ENCODE measurements at places on chromosomes 5 and 9.

DNA sequence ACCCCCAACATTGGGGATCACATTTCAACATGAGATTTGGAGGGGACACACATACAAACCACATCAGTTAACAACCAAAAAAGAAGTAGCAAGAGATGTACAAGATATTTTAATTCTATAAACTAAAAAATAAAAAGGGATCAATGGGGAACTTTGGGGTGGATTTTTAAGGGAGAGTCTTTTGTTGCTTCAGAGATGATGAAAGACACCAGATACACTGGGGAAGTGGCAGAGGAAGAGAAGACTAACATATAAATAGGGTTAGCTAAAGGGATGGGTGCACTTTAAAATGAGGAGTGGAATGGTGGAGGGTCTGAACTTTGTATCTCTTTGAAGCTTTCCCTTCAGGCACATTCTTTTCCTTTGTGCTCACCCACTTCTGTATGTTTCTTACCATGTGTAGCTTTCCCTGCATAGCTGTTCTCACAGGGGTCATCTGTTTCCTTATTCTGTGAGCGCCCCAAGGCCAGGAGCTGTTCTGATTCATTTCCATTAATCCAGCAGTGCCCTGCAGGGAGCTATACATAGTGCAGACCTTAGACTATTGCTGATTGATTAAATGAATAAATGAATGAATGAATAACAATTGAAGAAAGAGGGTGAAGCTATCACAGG is 531.6 kb upstream of the KLF4 start:
- DNase-seq, result no peak

GRCh38 chr5:76947082-76947503 is 5.8 kb upstream of the CRHBP start:
- no peak for DNase-seq

DNA sequence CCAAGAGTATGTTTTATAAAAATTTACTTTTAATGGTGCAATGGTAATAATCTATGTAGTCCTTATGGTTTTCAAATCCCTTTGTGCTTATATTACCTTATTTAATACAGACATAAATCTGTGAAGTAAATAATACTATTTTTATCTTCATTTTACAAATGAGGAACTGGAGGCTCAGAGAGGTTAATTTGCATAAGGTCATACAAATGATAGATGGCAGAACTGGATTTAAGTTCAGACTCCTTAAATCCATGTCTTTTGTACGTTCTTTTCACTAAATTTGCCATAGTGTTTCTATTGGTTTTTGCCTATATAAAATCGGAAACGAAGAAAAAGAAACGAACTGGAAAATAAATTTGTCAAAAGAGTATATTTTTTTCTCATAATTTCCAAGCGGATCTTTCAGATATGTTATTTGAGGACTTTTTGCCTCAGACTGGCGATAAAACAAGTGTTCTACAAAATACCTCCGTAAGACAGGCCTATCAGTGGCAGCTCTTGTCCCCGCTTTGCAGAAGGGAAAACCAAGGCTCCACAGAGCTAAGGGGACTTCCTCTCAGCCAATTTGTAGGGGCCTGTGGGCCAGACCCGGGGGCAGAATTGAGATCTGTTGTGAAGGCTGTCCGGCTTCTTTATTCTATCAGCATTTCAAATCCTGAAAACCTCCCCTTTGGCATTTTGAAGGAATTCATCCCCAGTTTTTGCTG is 1.1 kb upstream of the TNFAIP8 start:
- DNase-seq, result no peak

DNA sequence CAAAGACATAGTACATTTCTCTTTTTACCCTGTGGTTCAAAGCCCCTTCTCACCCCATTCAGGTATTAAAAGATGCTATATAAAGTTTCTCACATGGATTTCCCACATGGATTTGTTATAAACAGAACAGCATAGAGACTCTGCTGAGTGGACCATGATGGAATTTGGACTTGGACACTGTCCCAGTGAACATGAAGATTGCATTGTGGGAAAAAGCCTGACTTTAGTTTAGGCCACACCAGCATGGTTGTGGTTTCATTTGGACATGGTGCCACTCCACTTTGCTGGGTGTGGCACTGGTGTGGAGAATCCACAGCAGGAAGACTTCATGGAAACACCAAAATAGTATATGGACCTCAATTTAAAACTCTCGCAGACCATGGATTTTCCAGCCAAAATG is 124.6 kb downstream of the ARHGAP26 start:
- DNase-seq, result no peak

DNA sequence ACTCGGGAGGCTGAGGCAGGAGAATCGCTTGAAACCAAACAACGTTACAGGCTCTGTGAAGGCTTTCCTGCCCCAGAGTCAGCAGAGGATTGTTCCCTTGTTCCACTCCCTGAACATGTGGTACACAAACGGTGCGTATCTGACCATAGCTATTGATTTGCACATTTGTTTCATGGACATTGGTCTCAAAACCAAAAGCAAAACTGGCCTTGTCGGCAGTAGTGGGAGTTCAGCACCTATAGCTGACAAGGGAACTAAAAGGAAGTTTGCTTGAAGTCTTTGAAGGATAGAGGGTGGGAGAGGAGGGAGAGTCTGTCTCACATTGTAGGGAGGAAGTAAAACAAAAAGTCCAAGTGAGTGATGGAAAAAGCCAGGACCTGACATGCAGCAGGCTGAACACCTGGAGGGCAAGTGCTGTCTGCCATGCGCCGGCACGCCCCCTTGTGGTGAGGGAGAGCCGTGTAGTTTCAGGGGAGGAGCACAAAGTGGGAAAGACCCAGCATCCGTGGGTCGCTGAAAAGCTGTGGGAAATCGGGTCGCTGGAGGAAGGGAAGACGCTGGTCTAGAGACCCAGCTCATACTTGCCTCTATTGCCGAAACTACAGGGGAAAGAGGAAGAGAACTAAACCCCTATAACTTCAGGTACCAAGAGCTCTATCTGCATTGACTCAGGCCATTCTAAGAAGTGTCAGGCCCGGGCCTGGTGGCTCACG is 58.0 kb downstream of the RAD23B start:
- peak; percentile 85 for DNase-seq

GRCh38 chr5:171162596-171162995 is 146.5 kb upstream of the TLX3 start:
- no peak for DNase-seq

DNA sequence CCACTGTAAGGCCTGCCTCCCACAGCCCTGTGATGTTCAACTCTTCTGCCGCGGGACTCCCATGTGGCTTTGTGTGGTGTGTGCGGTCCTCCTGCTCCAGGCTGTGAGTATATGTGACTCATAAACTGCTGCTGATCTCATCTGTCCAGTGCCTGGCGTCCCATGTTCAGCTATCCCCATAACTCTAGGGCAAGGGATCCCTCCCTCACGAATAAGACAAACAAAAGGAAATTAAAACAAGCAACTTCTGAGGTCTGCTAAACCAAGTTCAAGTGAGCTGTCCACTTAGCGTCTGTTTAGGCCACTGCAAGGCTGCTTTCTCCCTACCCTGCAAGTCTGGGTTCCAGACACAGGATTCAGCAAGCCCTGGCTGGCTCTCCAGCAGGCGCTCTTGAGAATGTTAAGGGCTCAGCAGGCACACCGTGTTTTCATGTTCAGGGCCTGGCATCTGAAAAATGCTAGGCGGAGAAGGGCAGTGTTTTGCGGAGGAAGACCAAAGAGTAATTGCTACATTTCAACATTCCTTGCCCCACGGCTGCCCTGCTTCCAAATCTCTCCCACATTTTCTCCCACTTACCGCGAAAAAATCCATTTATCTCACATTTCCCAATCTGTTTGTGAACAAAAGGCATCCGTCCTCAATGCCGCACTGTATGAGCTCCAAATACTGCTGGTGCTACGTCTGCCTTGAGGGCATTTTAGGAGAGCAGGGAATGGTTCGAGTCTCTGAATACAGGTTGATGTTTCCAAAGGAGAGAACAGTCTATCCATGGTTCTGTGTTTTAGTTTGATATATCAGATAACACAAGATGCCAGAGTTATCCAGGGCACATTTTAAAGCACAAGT is 280.2 kb downstream of the SEMA5A start:
- DNase-seq, result no peak

GRCh38 chr5:139822553-139823425 is 27.2 kb downstream of the PSD2 start:
- DNase-seq, result no peak

DNA sequence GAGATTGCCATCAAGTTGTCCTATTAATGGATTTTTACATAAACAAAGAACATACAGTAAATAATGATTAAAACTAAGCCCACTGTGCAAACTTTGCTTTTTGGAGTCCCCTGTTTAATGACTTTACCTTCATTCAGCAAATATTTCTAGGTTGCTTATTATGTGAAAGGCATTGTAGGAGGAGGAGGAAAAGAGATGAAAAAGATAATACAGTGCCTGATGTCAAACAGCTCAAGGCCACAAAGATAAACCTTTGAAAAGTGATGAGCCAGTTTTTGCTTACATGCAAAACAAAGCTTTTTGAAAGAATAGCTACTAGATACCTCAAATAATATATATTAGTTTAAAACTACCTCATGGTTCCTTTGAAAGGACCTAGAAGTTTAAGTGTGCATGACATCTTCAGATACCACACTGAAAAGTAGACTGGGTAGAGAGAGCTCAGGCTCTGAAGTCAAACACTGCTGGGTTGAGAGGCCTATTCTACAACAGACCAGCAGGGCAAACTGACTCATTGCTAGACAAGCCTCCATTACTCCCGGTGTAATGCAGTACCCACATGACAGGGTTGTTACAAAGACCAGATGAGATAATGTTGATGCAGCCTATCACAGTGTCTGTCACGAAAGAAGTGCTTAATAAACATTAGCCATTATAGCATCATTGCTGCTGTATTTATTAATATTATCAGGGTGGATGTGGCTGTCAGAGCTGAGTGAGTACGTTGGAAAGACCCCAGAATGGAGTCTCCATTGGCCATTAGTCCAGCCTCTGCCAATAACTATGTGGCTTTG is 11.8 kb downstream of the DEPDC1B start:
- DNase-seq, result no peak

DNA sequence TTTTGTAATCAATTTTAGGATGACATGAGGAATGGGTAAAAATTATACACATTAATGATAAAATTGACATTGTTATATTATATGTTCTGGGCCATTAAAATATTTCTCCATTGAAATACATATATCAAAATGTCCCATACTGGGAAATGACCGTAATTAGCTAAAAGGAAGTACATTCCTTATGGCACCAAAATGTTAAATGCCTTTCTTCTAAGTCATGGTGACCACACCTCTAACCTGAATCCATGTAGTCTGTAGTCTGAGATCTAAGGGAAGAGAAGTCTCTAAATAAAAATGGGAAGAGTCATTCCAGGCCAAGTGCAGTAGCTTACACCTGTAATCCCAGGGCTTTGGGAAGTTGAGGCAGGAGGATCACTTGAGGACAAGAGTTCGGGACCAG is 10.0 kb upstream of the GDA start:
- DNase-seq, result no peak

- no peak for DNase-seq
Measured at GRCh38 chr9:111891910-111892499, 4.6 kb upstream of the UGCG start.

DNA sequence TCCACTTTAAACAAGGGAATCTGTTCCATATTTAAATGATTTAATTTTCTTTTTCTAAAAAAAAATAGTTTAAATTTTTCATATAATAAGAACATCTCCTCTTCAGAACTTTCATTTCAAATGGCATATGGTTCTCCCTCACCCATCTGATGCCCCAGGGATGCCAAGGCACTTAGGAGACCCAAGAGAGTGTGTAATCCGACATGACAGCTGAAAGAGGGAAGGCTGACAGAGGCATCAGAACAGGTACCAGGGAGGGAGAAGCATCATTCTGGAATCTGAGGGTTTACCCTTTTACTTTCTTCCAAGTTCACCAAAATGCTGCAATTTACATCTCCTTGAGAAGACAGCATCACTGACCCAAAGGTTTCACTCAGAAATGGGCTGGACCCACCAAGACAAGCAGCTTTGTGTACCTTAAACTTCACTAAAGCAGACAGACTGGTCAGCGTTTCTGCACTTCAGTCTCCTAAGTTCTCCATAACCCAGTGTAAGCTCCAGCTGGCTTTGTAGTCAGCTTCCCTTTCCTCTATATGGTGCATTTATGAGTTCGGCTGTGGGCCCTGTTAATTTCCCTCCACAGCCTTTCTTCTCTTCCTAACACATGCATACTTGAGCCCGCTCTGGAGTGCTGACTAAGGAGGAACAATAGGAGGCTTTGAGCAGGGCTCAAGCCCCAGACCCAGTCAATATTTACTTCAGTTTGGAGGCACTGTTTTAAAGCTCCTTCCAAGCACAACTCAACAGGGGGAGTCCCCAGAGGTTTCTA is 17.7 kb downstream of the EFNA5 start:
- DNase-seq, result no peak

- DNase-seq, result no peak
Measured at GRCh38 chr5:26121338-26121737, 917.0 kb downstream of the CDH9 start.

DNA sequence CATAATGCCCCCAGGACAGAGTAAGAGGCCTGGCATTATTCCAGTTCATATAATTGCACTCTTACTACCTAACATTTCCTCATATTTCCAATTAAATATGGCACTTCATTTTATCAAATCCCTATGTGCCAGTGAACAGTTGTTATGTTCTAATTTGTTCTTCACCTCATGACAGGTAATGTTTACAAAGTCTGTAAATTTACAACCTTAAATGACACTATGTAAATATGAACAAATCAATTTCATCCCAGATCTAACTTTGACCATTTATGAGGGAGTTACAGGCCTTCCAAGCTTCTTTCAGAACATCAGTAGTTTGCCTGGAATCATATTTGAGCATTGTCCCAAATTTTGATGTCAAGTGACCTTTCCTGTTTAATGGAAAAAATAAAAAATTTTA is 592.6 kb upstream of the CDH6 start:
- DNase-seq, result no peak

DNA sequence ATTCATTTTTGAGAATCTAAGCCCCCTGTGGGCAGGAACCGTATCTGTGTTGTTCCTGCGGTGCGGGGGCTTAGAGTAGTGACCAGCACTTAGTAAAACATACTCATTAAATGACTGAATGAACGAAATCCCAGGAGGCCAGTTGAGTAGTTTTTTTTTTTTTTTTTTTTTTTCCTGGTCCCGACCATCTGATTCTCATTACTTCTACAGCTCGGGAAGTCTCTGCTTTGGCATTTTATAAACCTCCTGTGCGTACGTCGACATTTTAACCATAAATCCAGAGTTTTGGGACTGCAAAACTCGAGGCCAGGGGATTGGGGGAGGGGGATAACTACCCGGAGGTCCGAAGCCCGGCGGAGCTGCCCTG is 31.5 kb upstream of the SPRY4 start:
- DNase-seq, result no peak

DNA sequence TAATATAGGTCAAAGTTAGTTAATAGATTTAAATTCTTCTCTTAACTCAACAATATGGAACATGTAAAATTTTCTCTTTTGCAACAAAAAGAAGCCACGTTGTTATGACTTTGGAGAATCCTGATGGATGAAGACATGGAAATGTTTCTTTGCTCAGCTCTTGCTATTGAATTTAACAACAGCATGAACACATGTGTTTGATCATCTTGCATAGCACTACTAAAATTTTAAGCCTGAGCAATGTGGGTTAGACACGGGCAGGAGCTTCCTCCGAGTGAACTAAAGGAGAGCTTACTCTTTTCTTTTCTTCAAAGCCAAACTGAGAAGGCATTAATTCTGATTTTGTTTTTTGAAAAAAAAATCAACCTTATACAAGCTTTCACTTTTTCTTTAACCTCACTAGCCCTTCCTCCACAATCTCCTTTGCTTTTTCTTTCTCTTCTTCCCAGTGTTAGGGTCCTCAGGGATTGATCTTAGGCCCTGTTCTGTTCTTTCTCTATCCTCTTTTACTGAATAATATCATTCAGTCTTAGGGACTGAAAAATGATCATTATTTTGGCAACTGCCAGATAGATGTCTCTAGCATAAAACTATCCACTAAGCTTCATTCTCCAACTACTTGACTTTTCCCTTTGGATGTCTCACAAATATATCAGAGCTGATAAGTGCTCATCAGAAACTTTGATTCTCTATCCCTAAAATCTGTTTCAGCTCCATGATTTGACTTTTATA is 36.9 kb downstream of the ADAMTS19 start:
- DNase-seq, result no peak

Data from stimulated activated CD4-positive, alpha-beta T cell treated with anti-CD3 and anti-CD28 coated beads, Interleukin-4, amount 100 ng/mL, for 24 hours (primary cell).